Activated T-helper 1 cell treated with anti-CD3 and anti-CD28 coated beads, Interleukin-2, amount 50 U/mL, for 16 hours (primary cell): ENCODE measurements at places on chromosomes 6 and 20.

DNA sequence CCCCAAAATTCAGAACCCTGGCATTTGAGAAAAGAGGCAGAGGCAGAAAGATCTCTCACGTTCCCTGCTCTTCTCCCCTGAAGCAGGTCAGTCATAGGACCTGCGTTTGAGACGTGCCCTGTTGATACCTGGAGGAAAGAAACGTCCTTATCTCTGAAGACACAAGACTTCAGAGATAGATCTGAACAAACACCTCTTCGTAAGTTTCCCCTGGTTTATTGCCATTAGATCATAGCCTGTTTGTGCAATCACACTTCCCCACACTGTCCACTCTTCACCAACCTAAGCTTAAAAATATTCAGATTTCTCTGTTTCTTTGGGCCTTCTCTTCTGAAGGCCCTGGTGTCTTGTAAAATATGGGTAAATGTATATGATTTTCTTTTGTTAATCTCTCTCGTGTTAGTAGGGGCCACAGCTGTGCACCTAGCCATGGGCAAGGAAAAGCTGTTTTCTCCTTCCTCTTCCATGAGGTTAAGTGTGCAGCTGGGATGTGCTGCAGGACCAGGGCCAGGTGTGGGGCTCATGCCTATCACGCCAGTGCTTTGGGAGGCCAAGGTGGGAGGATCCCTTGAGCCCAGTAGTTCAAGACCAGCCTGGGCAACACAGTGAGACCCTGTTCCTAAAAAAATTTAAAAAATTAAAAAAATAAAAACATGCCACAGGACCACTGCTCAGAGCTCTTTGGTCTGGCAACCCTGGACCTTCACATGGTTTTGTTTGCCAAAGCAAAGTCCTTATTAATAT lies 4.7 kb upstream of the SLC22A2 start:
- no peak for DNase-seq

- DNase-seq, result no peak
These were observed 39.4 kb downstream of the RRBP1 start for GRCh38 chr20:17642404-17643269.

GRCh38 chr6:55895972-55896730 lies 20.8 kb upstream of the BMP5 start:
- DNase-seq, result no peak

DNA sequence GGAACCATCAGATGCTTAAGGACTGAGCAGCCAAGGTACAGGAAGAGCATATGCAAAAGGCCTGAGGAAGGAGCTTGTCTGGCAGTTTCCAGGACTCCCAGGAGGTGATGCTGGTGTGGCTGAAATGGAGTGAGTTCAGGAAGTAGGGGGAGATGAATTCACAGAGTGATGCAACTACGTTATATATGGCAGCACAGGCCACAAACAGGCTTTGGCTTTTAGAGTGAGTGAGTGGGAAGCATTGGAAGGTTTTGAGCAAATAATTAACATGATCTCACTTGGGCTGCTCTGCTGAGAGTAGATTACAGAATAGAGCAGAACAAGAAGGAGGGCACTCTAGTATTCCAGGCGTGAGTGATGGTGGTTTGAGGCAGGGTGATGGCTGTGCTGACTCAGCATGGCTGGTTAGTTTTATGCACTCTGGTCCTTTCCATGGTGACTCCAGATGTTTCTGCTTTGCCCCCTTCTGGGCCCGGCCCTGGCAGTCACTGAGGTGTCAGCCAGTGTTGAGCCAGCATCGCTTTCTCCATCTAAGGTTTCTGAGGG lies 6.5 kb downstream of the BTN2A2 start:
- DNase-seq, result no peak

DNA sequence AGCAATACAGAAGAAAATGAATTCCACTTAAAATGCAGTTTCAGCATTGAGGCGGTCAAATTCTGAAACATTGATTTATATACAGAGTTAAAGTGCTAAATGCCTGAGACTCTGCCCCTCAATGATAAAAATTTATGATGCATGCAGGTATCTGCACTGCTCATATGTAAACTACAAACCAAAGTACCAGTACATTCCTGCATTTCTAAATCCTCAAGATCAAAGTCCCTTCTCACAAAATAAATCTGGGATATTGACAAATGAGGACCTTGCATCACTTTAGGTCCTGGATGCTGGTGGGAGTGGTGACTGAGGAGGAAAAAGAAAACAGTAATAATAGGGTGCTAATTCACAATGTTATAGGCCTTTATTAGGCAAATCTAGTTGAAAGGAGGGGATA lies 101.9 kb downstream of the FIG4 start:
- DNase-seq, result no peak

- DNase-seq, result no peak
These were observed 63.3 kb upstream of the PDE10A start for GRCh38 chr6:165726290-165726875.
